ENCODE measurements at places on chromosomes 4 and X.

GRCh38 chr4:102554482-102554881 lies 53.3 kb downstream of the NFKB1 start:
- no peak for DNase-seq

GRCh38 chr4:16544251-16544721 lies 318.0 kb upstream of the TAPT1 start:
- no peak for DNase-seq

DNA sequence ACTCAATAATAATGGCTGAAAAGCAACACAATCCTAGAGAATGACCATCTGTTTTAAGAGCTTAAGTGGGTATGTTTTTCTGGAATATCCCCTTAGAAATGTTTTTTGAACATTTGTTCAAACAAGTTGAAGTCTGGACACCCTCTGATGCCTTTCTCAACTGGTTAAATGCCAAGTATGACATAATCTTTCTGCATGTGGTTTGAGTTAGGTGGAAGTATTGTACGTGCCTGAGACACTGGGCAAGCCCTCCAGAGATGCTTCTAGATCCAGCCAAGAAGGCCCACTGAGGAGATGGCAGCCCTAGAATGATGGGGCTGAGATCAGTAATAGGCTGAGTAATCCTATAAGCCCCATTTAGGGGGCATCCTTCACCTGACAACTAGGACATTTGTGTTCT lies 493.1 kb downstream of the MAGEE1 start:
- DNase-seq, result no peak

DNA sequence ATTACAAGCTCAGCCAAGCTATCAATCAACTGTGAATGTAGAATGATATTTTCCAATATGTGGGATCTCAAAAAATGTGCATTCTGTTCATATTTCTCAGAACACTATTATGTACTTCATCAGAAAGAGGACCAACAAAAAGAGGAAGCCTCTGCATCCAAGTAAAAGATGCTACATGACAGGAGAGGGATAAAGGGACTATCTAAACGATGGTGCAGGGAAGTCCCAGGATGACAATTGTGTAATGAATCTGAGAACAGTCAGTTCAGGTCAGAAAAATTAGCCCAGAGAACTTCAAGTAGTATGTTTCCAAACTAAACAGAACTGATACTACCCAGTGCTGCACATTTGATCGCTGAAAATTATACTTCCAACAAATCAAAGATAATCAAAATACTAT lies 127.0 kb downstream of the ZNF330 start:
- no peak for DNase-seq

DNA sequence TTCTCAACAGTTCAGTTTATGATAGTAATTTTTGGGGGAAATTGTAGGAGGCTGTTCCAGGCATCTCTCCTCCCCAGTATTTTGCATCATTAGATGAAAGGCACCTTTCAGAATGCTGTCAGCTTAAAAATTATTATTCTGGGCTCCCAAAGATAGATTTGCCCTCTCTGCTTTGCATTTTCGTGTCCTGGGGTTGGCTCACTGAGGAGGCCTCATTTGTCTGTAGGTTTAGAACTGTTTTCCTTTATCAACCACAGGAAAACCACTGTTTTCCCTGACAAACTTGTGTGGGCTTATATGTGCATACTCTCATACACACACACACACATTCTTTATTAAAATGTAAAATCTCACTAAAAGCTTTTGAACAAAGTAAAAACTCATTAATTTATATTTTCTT lies 197.2 kb upstream of the VCX3A start:
- DNase-seq, result no peak

GRCh38 chr4:152259866-152260265 lies 276.0 kb downstream of the FBXW7 start:
- DNase-seq, result no peak

- no peak for DNase-seq
Observed at GRCh38 chr4:44652002-44652401, 577 bp upstream of the YIPF7 start.

DNA sequence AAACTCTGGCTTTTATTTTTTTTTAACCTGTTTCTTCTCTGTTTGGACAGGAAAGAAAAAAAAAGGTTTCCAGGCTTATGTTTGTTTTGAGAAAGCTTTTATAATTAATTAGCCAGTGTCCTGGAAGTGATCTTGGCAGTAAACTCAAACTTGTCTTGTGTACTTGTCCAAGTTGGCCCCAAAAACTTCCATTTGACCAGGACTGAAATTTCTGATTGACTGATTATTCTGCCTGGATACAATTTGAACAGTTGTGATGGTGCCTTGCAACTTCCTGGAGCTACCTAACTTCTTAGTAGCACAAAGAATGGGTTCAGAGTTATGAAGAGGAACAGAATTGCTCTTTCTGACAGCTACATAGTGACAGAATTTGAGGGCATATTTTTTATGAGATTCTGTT lies 62.0 kb downstream of the SLC4A4 start:
- no peak for DNase-seq

- DNase-seq, result no peak
Observed at GRCh38 chrX:53321230-53321942, 40.0 kb upstream of the IQSEC2 start.

DNA sequence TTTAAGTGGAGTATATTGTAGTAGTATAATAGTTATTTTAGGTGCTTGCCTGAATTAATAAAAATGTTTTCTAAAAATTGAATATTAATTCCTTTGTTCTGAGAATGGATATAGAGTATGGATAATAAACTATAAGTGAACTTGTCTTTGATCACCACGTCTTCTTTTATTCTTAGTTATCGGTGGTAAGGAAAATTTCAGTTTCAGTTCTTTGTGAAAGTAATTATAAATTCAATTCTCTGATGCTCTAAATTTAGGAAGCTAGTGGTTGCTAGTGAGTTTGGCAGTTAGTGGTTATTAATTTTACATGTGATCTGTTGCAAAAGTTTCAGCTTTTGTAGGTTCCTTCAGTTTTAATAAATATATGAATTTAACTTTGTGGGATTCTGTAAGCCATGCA lies 30.8 kb downstream of the MRPL1 start:
- DNase-seq, result no peak

GRCh38 chr4:53378171-53378482 lies 686 bp downstream of the FIP1L1 start:
- no peak for DNase-seq
